H1 (cell line): ENCODE measurements at places on chromosomes 7 and 10.

DNA sequence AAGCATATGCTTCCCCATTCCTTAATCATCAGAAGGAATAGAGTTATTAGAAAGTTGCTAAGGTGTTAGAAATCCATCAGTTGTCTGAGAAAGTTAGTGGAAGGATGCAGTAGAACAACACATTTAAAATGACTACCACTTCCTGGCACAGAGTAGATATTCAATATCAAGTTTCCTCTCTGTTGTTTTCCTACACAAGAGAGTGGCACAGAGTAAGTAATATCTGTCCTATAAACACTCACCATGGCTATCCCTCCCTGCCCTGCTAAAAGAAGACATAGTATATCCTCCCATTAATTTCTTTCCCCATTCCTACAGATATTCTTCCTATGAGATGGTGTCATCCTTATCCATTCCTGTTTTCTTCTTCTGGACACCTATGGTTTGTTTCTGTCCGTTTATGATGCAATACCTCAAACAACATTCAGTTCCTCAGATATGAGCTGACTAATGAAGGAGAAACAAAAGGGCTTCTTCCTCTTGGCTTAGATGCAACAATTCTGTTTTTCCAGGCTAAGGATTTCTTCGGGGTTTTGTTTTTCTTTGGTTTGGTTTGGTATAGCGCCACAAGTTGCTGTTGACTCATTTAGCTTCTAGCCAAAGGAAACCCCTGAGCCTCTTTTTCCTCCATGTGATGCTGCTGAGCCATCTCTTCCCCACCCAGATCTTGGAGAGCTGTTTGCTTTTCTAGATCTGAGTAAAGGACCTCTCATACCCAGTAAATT, 32.9 kb upstream of the BPGM start:
- DNase-seq, result no peak
- no peak overlapping the region for H3K4me3 ChIP-seq
- H3K27me3 ChIP-seq, result no peaks in the 10 kb centered on the region
- H3K4me1 ChIP-seq, result no peaks in the 10 kb centered on the region

- H3K27me3 ChIP-seq, result no peaks in the 10 kb centered on the region
- H3K4me1 ChIP-seq, result peaks cover 6% of the 10 kb centered on the region
- H3K4me3 ChIP-seq, result no peak overlapping the region
- no peaks in the 10 kb centered on the region for H3K36me3 ChIP-seq
Measured at GRCh38 chr10:71611709-71612422, 107.7 kb downstream of the C10orf105 start.

DNA sequence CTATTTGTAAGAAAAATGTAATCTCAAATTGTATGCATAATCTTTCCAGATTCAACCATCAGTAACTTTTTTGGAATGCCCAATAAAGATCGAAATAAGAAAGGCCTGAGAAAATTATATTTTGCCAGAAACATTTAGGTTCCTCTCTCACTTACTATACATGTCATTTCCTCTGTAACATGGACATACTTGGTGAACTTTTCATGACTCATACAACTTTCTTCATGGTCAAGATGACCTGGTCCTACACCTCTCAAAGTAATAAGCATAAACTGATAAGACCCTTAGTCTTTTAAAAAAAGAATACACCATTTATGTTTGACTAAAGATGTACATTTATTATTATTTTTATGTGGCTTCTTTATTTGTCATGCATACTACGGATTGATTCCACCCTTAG, 125.3 kb downstream of the REEP3 start:
- H3K4me3 ChIP-seq, result no peak overlapping the region
- no peaks in the 10 kb centered on the region for H3K36me3 ChIP-seq
- DNase-seq, result no peak
- no peaks in the 10 kb centered on the region for H3K27me3 ChIP-seq
- H3K4me1 ChIP-seq, result no peaks in the 10 kb centered on the region

DNA sequence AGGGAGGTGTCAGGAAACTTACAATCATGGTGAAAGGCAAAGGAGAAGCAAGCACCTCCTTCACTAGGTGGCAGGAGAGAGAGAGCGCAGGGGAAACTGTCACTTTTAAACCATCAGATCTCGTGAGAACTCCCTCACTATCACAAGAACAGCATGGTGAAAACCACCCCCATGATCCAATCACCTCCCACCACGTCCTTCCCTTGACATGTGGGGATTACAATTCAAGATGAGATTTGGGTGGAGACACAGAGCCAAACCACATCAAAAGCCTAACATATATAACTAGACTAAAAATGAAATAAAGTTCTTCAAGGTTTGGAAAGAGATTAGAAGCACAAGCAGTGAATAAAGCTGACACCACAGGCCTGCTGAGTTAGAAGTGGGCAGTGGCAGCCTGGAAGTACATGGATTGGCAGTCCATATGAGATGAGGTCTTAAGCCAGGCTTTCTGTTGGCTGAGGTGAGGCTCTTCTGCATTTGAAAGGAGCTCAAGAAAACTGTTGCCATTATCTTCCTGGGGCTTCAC, 96.4 kb upstream of the MDFIC start:
- no peak overlapping the region for H3K4me3 ChIP-seq
- H3K27me3 ChIP-seq, result no peaks in the 10 kb centered on the region
- no peaks in the 10 kb centered on the region for H3K36me3 ChIP-seq
- DNase-seq, result peak; percentile 51
- H3K4me1 ChIP-seq, result peaks cover 10% of the 10 kb centered on the region; the same call in 1 of the 2 replicates

DNA sequence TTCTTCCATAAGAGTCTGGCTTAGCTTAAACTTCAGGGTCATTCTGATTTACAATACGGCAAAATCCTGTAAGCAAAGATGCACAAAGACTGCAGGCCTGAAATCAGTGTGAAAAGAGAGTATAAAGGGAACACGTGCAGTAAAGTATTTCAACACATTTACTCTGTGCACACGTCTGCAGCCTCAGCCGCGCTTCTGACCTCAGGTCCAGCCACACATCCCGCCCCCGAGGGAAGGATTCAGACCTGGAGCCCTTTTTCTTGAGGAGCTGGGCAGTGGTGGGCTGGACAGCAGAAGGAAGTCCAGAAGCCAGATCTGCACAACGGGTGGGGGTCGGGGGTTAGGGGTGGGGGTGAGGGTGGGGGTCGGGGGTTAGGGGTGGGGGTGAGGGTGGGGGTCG, 58.9 kb upstream of the FAM20C start:
- H3K27ac ChIP-seq, result no peak overlapping the region
- no peak overlapping the region for H3K4me3 ChIP-seq
- no peaks in the 10 kb centered on the region for H3K4me1 ChIP-seq
- no peak for DNase-seq

GRCh38 chr7:34137176-34137575, 231.8 kb downstream of the BMPER start:
- no peak for DNase-seq
- no peaks in the 10 kb centered on the region for H3K36me3 ChIP-seq

DNA sequence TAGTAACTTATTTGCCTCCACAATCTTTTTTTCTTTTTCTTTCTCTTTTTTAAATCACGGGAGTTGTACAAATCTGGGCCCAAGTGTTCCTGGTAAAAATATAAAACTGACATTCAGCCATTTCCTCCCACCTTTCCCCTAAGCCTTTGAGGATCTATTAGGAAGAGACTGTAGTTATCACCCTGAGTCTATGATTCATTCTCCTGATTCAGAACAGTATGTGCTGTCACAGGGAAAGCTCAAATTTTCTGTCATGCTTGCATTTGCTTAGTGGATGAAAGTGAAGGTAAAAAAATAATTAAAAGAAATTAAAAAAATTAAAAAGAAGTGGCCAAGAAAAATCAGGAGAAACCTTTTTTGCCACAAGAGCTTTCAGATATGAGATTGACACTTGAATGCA, 71.7 kb downstream of the KIF20B start:
- no peak overlapping the region for H3K4me3 ChIP-seq
- H3K36me3 ChIP-seq, result peaks cover 35% of the 10 kb centered on the region; the same call in 1 of the 2 replicates
- no peaks in the 10 kb centered on the region for H3K27me3 ChIP-seq
- no peak for DNase-seq
- H3K4me1 ChIP-seq, result no peaks in the 10 kb centered on the region
- H3K27ac ChIP-seq, result no peak overlapping the region

DNA sequence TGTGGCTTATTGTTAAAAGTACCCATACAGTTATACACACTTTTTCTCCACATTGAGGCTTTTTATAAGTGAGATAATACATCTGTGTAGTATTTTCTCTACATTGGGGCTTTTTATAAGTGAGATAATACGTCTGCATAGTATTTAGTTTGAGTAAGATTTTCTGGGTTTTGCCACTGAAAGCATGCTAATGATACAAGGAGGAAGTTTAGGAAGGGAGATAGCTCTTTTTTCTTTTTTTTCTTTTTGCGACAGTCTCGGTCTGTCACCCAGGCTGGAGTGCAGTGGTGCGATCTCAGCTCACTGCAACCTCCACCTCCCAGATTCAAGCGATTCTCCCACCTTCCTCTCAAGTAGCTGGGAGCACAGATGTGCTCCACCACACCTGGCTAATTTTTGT, 13.3 kb downstream of the FAM107B start:
- no peaks in the 10 kb centered on the region for H3K36me3 ChIP-seq
- no peak overlapping the region for H3K4me3 ChIP-seq
- no peaks in the 10 kb centered on the region for H3K27me3 ChIP-seq
- H3K27ac ChIP-seq, result no peak overlapping the region

DNA sequence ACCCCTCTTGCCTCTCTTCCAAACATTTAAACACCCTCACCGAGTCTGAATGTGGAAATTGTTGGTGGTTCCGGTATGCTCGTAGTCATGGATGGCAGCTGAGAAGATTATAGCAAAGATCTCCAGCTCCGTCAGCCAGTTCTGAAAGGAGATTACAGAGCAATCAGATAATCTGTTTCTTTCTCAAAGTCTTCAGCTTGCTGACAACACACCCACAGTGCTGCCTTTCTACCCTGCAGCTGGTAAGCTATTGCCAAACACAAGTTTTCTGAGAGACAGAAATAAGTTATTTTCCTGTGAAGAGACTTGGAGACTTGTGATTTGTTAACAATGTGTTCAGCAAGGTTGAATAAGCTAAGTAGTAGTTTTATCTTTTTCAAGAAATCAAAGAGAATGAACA, 163.6 kb downstream of the PPP1R17 start:
- H3K4me1 ChIP-seq, result no peaks in the 10 kb centered on the region
- DNase-seq, result no peak
- H3K4me3 ChIP-seq, result no peak overlapping the region

DNA sequence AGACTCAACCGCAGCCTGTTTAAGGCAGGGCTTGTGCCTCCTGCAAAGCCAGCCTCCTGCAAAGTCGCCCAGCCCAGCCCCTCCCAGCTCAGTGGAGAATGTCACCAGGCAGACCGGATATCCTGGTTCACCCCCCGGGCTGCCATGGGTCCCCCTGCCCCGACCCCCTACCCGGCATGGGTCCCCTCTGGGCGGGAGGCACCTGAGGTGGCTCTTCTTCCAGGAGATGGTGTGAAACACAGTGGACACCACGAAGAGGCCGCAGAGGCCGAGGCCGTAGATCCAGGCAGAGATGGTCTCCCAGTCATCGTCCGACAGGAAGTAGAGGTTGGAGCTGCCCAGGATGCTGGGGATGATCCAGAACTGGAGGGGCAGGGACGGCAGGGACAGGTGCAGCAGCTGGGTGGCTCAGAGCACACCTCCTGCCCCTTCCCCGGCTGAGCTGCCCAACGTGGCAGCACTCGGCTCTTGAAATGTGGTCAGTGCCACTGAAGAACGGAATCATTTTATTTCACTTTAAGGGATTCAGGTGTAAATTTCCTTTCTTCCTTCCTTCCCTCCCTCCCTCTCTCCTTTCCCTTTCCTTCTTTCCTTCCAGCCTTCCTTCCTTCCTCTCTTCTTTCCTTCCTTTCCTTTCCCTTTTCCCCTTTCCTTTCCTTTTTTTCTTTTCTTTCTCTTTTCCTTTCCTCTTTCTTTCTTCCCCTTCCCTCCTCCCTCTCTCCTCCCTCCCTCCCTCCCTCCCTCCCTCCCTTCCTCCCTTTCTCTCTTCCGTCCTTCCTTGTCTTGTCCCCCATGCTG, 36.7 kb upstream of the RADIL start:
- no peaks in the 10 kb centered on the region for H3K4me1 ChIP-seq
- H3K27me3 ChIP-seq, result no peaks in the 10 kb centered on the region
- DNase-seq, result no peak
- no peak overlapping the region for H3K27ac ChIP-seq
- H3K36me3 ChIP-seq, result no peaks in the 10 kb centered on the region

GRCh38 chr10:131771634-131772358, 129.0 kb upstream of the PPP2R2D start:
- H3K4me1 ChIP-seq, result no peaks in the 10 kb centered on the region; the same call in 1 of the 2 replicates
- no peak overlapping the region for H3K4me3 ChIP-seq
- no peak overlapping the region for H3K27ac ChIP-seq
- no peak for DNase-seq

DNA sequence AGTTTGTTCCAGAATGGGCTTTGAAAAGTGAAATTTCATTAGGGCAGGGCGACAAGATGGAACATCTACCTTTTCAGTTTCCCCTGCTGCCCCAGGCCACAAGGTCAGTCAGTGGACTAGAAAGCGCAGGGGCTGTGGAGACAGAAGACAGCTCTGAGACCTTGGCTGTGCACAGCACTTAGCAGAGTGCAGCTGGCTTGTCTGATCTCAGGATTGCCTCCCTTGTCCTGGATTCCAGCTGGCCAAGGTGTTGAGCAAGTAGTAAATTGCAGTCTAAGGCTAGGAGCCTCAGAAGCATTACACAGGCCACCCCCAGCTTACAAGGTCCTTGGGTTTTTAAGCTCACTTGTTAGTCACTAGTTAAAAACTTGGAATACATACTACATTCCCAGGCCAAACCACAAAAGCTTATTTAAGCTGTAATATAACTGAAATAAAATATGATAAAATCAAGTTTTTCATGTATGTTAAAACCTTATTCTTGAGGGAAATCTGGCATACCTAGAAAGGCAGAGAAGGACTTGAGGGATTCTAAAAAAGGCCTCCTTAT, 67.3 kb upstream of the NPY start:
- H3K4me1 ChIP-seq, result no peaks in the 10 kb centered on the region
- no peak overlapping the region for H3K4me3 ChIP-seq
- H3K36me3 ChIP-seq, result no peaks in the 10 kb centered on the region
- no peak for DNase-seq
- H3K27me3 ChIP-seq, result no peaks in the 10 kb centered on the region; the same call in 1 of the 2 replicates

DNA sequence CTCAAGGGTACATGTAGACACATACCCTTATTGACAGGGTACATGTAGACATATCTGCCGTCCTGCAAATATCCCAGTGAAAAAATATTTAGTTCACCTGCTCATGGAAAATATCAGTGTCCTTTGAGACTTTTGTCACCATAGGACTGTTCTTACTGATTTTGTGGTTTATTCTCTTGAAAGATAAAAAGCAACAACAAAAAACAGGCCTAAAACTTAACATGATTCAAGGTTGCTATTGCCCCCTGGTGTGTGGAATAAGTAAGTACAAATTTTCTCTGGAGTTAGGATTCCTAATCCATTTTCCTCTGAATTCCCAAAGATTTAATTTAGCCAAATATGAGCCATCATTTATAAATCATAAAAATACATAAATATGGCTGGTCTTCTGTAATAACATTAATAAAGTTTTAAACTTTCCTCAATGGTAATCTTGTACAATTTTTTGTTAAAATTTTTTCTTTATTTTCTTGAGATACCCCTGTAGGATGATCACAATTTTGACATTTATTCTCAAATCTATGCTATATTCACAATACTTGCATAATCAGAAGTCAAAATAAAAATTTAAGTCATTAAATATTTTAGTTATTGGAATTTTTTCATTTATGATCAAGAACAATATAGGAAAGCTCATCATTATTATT, 741.4 kb upstream of the POT1 start:
- H3K27ac ChIP-seq, result no peak overlapping the region
- DNase-seq, result no peak
- no peak overlapping the region for H3K4me3 ChIP-seq
- no peaks in the 10 kb centered on the region for H3K4me1 ChIP-seq
- H3K36me3 ChIP-seq, result no peaks in the 10 kb centered on the region

- no peak overlapping the region for H3K4me3 ChIP-seq
- peaks cover 11% of the 10 kb centered on the region; the same call in 1 of the 2 replicates for H3K4me1 ChIP-seq
- no peaks in the 10 kb centered on the region for H3K27me3 ChIP-seq
- no peaks in the 10 kb centered on the region for H3K36me3 ChIP-seq
- no peak overlapping the region for H3K27ac ChIP-seq
- DNase-seq, result no peak
Measured at GRCh38 chr10:87657371-87657770, 2.3 kb upstream of the PAPSS2 start.
